NCI-H526 treated with DMSO at 0.1 percent for 48 hours (cell line): ENCODE measurements at places on chromosomes 3 and 15.

GRCh38 chr3:127330385-127330784 lies 42.5 kb upstream of the PRR20G start:
- DNase-seq = no peak

DNA sequence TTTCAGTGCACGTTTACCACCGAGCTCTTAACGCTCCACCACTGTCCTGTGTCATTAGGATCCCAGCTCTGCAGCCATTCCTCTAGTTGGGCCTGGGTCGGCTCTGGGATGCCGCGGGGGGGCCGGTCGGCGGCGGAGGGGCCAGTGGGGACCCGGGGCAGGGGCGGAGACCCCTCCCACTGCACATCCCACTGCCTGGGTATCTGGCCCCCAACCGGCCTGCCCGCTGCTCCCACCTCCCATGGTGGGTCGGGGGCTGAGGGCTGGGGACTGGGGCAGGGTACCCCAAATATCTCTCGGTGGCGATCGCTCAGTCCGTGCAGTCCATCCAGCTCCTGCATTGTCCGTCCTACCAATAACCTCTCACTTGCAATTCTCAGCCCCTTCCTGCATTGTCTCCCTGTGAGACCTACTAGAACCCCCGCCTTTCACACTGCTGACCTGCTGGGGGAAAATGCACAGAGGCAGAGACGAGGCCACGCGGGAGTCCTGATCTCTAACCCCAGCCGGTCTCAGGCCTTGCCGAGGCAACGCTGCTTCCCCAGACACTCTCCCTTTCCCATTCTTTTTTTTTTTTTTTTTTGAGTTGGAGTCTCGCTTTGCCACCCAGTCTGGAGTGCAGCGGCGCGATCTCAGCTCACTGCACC lies 24.0 kb upstream of the MUC20 start:
- no peak for DNase-seq

GRCh38 chr15:63945007-63945788 lies 101.1 kb downstream of the DAPK2 start:
- DNase-seq = no peak

DNA sequence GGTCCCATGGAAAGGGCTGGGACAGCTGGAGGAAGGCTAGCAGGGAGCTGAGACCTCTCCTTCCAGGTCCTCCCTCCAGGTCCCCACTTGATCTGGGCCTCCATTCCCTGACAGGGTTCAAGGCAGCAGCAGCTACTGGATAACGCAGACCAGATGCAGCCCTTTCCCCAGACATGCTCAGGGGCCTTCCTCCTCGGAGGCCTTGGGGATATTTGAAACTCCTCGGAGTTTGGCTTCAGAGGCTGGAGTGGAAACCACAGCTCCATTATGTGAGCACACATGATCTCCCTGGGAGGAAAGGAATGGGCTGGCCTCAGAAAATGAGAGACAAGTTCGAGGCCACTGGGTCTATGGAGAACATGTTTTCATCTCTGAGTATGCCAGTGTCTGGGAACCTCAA lies 119.3 kb downstream of the SMAD6 start:
- no peak for DNase-seq

GRCh38 chr15:66483131-66483566 lies 14.4 kb downstream of the SNAPC5 start:
- DNase-seq = no peak

GRCh38 chr3:193640728-193641439 lies 47.9 kb downstream of the OPA1 start:
- DNase-seq = no peak

DNA sequence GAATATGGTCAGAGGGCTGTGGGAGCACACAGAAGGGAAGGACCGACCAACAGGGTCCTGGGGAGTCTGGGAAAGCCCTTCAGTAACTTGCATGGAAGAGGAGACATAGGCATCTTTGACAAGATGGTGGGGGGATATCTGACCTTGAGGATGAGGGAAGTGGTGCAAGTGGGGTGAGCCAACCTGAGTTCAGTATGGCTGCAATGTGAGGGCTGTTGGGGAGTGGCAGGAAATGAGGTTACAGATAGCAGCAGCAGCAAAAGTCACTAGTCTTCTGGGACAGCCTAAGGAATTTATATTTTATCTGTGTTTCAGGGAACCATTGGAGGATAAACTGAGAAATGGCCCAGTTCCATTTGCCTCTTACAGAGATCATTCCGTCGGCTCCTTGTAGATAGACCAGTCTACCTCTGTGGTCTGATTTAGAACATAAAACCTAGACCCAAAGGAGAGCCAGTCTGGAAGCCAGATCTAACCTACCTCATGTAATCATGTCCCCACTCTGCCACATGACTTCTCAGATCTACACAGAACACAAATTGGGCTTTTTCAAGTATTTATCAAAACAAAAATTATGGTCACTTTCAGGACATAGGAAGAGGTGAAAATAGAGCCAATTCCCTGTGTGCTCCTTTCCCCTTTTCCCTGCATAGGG lies 75.6 kb downstream of the ST6GAL1 start:
- no peak for DNase-seq

DNA sequence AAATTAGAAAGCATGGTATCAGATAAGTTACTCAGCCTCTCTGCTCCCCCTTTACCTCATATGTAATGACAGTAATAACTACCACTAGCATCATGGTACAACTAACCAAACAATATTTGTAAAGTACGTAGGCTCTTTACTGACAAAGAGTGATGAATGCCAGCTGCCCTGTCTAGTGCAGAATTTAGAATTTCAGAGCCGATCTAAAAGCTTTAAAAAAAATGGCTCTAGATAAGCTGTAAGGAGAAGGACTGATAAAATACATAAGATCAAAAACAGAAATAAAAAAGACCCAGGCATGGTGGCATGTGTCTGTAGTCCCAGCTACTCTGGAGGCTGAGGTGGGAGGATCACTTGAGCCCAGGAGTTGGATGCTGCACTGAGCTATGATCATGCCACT lies 424.1 kb downstream of the MAGI1 start:
- no peak for DNase-seq

DNA sequence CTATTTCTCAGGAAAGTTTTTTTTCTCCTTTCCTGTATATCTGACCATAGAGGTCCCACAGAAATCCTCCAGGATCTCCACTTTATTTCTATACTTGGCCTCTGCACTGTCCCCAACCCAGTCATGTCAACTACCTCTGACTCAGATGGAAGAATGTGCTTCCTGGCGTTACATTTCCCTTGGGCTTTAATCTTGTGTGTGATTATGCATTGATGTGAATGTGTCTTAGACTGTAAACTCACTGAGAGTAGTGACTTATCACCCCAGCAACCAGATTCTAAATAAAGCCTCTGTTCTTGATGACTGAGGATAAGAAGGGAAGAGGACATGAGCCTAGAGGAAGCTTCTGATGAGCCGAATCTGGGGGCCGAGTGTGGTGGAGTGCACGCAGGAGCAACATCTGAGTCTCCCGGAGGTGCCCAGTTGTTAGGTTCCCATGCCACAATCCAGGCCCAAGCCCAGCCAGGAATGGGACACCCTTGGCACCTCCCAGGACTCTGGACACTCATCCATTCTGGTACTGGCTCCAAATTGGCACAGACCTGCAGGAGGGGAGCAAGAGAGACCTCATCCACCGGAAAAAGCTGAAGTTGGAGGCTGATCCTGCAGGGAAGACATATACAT lies 32.1 kb upstream of the HEG1 start:
- DNase-seq = no peak

- no peak for DNase-seq
These were observed 109.5 kb upstream of the PLXNA1 start for GRCh38 chr3:126873416-126873815.

- no peak for DNase-seq
These were observed 21.8 kb downstream of the WDR53 start for GRCh38 chr3:196546537-196546936.

- DNase-seq = no peak
These were observed 23.9 kb upstream of the HEG1 start for GRCh38 chr3:125079675-125080045.

DNA sequence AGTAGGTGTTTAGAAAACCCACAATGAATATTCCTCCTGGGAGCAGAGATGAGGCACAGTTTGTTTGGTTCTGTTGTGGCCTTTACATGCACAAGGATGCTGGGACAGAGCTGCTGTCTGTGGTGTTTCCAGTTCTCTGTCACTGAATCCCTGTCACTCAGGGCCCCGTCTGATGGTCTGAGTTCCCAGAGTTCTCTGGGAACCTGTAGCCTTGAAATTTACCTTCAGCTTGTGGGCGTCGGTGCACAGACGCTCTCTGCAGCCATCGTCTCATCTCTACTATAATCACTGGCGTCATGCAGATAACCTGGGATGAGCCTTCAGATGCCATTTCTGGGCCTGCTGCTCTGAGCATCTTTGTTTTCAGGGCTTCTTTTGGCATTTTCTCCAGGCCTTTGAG lies 81.9 kb downstream of the LRRK1 start:
- DNase-seq = no peak

DNA sequence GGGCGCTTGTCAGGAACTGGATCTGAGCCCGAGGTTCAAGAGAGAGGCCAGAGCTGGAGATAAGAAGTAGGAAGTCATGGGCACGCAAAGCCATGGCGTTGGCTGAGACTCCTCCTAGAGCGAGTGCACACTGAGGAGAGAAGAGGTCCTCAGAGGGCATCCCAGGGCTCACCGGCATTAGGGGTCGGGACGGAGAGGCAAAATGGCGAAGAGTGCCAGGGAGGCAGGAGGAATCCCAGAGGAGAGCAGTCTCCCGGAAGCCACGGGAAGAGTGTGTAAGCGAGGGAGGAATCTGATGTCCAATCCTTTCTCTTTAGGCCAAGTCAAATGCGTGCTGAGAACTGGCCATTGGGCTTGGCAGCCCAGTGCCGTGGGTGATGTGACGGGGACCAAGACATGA lies 24.0 kb downstream of the EFCC1 start:
- DNase-seq = no peak

GRCh38 chr3:40185029-40185695 lies 124.3 kb upstream of the EIF1B start:
- DNase-seq = no peak

- no peak for DNase-seq
These were observed 106.2 kb downstream of the HERC1 start for GRCh38 chr15:63727542-63727941.

DNA sequence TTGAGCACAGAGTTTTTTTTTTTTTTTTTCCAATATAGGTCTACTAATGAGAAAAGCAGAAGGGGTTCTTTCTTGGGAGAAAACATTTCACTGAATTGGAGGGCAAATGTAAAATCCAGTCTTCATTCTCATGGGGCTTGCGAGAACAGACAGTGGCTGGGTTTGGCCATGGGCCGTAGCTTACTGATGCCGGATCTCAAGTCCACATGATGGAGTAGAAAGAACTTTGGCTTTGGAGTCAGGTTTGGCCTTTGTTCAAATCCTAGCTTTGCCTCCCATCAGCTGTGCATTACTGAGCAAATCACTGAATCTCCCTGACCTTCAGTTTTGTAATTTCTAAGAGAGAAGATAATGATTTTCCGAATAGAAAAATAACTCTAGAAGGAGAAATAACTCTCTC lies 59.7 kb downstream of the LMCD1 start:
- no peak for DNase-seq

DNA sequence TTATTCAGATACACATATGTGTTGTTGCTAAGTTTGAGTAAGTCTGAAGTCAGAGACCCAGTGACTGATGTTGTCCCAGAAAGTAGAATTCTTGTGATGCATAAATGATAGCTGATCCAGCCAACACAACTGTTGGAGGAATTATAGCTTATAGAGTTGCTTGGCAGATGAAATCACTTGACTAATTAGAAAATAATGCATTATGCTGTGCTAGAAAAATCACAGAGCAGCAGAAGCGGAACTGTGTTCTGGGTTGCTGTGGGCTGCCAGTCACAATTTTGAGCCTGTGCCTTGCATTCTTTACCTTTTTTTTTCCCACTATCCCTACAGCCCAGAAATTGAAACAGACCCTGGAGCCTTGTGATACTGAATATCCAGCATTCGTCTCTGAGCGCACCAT lies 90.0 kb upstream of the LRTM1 start:
- DNase-seq = no peak

DNA sequence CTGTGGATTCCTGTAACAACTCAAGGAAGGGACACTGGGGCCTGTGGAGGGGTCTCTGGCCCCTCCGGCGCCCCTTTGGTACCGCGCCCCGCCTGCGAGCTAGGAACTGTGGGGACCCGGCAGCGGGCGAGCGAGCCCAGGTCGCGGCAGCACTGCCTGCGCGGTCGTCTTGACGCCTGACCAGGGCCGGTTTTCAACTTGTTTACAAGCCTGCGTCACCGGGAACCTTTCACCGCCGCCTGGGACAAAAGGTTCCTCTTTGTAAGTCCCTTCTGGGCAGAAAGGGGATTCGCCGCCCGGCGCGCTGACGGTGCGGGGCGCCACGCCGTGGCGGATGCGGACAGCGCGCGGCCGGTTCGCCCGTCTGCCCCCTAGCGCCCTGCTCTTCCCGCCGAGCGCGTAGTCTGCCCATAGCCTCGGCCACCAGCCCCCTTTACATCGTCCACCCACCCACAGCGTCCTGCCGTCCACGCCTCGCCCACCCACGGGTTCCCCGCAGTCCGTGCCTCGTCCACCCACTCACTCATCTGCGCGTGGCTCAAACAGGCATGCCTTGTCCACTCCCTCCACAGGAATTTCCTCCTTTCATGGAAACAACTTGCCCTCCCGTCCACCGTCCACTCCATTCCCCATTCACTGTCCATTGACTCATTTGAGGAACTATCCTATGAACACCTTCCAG lies 5.5 kb upstream of the CFAP100 start:
- DNase-seq = peak; percentile 79

DNA sequence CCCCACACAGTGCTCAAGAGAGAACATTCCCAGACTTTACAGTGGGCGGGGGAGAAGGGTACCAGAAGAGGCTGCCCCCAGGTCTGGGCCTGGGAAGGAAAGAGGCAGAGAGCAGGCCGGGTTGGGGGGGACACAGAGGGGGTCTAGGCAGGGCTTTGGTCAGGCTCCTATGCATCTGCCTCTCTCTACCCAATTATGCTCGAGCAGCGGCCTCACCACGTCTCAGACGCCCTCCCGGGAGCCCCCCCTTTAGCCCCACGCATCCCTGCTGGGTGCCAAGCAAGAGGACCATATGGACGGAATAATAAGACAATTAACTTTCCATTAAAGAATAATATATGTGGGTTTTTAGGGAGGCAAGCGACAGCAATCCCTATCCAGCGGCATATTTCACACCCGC lies 32.8 kb downstream of the CACNA2D2 start:
- DNase-seq = no peak

- DNase-seq = no peak
These were observed 417.3 kb downstream of the GABRB3 start for GRCh38 chr15:26355472-26356074.

GRCh38 chr3:139103484-139103883 lies 58.8 kb upstream of the PRR23C start:
- no peak for DNase-seq

DNA sequence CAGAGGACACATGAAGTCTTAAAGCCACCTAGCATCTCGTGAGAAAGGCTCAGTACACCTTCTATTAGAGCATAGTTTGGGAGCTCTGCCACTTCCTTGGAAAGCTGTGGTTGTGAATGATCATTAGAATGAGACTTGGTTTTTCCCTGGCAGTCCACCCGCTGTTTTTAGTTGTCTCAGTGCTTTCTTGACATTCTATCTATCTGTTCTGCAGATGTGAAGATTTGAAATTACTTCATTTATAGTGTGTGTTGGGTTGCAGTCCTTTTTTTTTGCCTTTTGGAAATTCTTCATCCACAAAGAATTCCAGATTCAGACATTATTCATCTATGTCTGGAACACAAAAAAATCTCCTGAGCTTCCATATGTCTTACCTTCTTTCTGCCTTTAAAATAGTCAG lies 23.7 kb downstream of the PPP2R3A start:
- DNase-seq = no peak
